ENCODE measurements at places on chromosomes 3 and 15. TPM values are rescaled to one million over a fixed set of nuclear protein-coding genes. Genes with fewer than 3 reads are reported as not detected.

SLC22A14 gene
- total RNA-seq = not detected

GRCh38 chr15:25832158-25832557 lies 31.0 kb downstream of the ATP10A start:
- no peak for DNase-seq

DNA sequence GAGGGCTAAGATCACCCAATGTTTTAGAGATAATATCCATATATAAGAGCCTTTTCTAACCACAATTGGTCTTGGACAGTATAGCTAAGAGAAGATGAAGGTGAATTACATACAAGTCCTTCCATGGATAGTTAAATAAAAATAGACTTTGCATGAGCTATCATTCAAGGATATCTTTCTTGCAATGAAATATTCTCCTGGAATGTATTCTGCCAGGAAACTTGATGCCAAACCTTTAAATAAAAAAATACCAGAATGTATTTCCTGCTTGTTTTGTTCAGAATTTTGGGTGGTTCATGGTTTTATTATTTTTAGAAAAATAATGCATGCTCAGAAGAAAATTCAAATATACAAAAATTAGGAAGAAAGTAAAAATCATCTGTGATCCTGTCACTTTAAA lies 88.8 kb upstream of the PPIB start:
- DNase-seq = no peak

SCAANT1 gene
- total RNA-seq = not detected

GRCh38 chr15:60875681-60876080 lies 353.4 kb downstream of the RORA start:
- no peak for DNase-seq

ASB14 gene
- not detected for total RNA-seq

DNA sequence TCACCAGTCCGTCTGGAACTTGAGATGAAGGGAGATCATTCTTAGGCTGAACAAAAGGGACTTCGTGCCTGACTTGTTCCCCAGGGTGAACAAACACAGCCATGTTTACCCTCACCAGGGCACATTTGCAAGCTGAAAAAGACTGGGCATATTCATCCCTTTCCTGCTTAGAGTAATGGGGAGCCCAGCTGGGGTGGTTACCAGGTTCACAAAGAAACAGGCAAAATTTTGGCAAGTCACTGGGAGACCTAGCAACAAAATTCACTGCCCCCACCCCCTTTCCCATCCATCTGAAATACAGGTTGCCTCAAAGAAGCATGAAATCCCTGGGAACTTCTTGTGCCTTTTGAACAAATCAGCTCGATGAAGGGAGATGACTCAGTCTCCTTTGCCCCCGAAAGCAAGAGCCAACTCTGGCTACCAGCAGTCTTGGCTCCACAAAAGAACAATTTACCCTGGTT lies 775.0 kb downstream of the SQOR start:
- no peak for DNase-seq

DNA sequence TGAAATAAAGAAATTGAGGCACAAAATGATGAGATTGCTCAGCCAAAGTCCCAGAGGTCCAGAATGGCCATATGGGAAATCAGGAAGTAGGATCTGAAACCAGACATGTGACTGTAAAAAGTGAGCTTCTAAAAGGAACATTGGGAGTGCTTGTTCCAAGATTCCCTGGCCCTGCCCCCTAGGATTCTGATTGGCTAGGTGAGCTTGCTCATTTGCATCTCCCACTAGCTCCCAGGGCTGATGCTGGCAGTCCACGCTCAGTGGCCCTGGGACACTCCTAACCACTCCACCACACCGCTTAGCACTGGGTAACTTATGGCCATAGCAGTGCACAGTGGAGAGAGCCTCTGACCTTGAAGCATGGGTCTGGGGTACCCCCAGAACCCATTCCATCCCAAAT lies 326.7 kb downstream of the NTRK3 start:
- no peak for DNase-seq

DNA sequence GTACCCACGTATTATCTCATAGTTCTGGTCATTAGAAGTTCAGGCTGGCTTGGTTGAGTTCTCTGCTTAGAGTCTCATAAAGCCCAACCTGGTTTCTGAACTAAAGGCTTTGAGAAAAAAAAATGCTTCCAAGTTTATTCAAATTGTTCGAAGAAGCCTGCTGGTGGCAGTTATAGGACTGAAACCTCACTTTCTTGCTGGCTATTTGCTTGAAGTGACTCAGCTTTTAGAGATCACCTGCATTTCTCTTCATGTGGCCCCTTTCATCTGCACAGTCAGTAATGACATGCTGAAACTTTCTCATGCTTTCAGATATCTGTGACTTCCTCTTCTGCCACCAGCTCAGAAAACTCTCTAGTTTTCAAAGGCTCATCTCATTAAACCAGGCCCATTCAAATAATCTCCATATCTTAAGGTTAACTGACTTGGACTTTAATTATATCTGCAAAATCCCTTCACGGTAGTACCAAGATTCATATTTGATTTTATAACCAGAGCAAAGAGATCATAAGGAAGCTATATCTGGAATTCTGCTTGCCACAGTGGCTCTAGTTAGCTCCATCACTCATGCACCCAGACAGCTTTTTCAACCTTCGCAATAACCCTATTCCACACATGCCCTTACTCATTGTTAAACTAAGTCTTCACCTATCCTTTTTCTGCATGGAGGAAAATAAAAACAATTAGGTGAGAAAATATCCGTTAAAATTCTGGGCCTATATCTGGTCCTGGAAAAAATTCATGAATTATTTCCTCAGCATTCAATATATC lies 433.8 kb upstream of the CBLB start:
- peak; percentile 37 for DNase-seq

DNA sequence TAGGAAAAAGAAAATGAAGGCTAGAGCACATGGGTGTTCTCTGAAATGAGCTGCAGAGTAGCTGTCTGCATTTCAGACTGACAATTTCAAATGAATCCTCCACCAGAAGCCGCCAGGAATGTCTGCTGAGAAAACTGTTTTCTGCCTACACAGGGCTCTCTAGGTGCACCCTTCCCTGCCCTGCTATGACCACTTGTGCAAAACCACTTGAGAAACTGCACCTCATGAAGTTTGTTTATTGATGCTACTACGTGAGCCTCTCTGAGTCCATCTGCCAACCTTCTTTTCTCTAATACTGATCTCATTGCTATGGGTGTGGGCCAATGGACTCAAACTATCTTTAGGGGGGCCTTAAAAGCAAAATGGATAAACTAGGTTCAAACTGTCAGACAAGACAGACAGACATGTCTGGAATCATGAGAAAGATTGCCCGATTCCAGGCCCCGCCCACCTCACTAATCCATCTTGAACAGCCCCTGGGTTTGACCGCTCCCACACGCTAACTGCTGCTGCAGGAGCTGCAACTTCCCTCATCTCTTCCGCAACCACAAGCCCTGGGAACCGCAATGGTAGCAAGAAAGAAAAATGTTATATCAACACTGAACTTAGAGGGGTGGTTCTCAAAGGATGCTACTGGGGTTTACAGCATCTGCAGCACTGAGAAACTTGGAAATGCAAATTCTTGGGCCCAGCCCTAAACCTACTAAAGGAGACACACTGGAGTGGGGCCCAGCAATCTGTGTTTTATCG lies 9.0 kb upstream of the CD47 start:
- no peak for DNase-seq

PRSS50 gene
- total RNA-seq = not detected

TEX55 gene
- total RNA-seq = not detected

DNA sequence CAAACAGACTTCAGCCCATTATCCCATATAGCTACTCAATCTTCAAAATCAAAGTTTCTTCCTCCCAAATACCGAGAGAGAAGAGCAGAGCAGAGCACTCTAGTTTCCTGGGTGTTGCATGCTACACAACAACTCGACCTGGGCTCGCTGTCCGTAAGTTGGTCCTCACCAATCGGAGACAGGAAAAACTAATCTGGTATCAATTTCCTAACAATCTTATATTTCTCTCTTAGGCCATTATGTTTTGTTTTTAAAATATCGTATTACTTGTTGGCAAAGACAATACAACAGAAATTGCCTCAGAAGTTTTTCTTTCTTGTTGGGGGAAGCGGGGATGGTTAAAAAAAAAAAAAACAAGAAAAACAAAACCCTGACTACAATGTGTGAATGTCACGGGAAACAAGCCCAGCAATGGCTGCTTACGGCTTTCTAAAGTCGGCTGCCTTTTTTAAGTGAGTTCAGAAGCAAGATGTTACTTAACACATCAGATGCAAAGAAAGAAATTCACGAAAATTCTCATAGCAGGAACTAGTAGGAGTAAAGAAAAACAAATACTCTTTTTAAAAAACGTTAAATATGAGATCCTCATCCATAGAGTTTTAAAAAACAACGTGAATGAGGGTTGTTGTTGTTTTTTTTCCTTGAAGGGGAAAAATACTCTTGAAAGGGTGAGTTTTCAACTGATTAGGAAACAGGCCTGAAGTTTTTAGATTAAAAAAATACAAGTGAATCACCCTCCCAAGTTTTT lies 1.9 kb downstream of the VGLL4 start:
- DNase-seq = no peak

SNTN gene
- total RNA-seq = not detected
